Substantia nigra (tissue), 51 donors: ENCODE measurements at places on chromosomes 7 and 10.

DNA sequence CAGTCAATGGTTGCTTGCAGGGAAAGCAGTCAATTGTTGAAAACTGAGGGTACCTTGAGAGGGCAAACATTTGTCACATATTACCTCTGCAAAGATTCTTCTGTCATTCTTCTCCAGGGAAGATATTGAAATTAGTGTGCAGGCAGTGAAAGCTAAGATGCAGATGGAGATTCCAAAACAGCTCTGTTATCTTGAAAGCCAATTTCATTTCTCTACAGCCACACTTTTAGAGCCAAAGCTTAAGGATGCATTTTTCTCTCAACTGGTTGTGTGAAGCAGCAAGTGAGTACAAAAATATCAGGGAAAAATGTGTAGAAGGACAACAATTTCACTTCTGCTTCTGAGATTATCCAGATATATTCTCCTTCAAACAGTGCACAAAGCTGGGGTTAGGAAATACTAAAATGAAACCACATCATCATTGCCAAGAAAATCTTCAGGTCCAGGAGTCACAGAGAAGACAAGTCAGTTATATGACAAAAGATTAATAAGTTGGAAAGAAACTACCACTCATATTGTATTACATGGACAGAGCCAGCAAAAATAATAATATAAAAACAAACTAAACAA is 16.3 kb downstream of the SGMS1 start:
- no peak for DNase-seq

DNA sequence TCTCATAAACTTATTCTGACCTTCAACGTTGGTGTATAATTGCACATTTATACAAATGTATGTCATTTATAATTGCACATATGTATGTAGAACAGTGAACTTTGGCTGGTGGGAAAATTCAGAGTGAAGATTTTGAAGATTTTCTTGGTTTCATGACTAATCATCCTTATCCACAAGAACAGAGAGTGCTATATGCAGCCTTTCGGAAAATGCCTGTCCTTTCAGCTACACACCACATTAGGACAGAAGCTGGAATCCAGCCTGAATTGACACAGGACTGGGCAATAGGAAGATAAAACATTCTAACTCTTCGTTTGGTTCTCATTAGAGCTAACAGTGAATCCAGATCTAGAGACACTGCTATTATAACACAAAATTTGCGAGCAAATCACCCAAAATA is 166.2 kb downstream of the PDE1C start:
- DNase-seq, result no peak

GRCh38 chr7:80218723-80219122 is 84.1 kb downstream of the GNAI1 start:
- no peak for DNase-seq

DNA sequence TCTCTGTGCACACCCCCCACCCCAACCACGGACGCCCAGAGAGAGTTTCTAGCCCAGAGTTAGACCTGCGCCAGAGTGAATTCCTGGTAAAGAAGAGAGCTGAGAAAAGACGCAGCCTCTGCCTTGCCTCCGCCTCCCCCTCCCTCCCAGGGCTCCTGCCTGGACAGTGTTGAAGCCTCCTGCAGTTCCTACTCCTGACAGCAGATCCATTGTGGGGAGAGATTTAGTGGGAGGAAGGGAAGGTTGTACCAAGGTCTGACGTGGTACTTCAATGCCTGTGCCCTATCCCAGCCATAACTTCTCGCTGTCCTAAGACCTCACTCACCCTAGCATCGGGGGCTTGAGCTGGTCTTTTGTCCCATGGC is 952 bp downstream of the SRRM3 start:
- no peak for DNase-seq

- no peak for DNase-seq
Measured at GRCh38 chr10:101351477-101351876, 2.5 kb upstream of the BTRC start.

DNA sequence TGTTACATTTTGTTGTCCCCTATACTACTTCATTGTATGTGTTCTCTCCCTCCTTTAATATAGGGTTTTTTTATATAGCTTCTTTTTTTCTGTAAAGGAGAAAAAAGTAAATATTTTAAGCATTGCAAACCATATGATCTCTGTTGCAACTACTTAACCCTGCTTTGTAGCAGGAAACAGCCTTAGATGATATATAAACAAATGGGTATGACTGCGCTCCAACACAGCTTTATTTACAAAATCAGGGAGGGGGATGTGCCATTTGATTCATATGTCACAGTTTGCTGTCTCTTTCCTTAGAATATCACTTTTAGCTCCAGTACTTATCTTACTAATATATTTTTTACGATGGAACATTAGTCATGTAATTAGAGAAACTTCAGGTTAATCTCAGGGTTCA is 155.2 kb upstream of the GNAI1 start:
- no peak for DNase-seq

- no peak for DNase-seq
Measured at GRCh38 chr7:99790407-99790806, 6.4 kb upstream of the CYP3A4 start.

DNA sequence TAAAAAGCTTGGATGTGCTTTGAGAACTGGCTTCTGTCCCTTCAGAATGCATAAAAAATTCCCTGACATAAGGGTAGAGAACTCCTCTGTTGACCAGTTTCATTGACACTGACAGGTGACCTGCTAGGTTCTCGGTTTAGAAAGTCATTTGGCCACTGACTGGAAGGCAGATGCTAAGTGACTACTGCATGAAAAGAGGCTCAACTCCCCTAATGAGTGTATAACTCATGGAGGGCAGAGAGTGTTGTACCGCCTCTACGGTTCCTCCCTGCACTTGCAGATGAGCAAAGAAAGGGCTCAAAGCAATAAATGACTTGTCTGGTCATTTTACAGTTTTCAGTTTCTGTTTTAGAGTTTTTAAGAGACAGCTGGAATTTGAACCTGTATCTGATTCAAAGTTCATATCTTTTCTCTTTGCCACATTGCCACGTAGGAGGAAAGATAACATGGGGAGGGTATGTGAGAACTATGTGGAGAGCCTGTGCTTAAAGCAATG is 2.9 kb upstream of the FGL2 start:
- DNase-seq, result no peak

GRCh38 chr7:107934991-107935770 is 44.2 kb downstream of the DLD start:
- no peak for DNase-seq

DNA sequence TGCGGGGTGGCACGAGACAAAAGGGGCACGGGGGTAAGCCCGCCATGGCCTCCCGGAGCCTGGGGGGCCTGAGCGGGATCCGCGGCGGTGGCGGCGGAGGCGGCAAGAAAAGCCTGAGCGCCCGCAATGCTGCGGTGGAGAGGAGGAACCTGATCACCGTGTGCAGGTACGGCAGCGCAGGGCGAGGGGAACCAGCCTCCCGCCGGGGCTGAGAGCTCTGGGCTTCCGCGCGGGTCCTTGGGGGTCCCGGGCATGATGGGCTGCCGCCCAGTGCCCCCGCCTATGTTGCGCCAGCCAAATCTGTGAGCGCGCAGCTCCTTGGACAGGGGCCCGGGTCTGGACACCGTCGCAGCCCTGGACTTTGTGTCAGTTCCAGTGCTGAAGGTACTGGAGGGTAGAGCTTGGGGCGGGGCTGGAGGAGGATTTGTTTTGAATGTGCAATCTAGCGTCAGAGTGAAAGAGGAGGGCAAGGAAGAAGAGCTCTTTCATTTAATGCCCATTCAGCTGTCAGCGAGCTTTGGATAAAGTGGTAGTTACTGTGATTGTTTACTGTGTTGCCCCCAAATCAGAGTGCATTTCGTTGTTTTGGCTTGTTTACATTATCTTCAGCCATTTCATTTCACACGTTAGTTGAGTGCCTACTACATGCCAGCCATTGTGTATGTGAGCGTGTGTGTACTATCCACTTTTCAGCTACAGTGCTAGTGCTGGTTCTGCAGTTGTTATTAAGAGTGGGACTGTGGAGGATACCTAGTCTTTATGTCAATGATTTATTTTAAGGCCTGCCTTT is 777 bp downstream of the RUNDC3B start:
- no peak for DNase-seq

GRCh38 chr10:34078745-34079470 is 736.2 kb downstream of the PARD3 start:
- no peak for DNase-seq

DNA sequence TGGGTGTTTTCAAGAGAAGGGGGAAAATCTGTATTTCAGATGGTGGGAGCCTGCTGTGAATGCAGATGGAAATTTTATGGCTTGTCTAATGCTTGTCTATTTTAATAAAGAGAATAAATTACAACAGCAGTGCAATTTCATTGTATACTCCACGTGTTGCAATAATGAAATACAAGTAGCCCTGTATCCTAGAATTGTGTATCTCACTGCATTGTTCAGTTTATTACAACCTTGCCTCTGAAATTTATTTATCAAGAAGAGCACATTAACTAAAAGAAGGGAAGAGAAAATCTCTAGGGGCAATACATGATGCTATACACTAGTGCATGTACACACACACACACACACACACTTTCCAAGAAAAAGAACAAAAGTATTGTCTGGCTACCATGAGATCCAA is 21.8 kb downstream of the ANK3 start:
- DNase-seq, result no peak

- DNase-seq, result no peak
Measured at GRCh38 chr7:69412331-69413146, 185.7 kb upstream of the AUTS2 start.

DNA sequence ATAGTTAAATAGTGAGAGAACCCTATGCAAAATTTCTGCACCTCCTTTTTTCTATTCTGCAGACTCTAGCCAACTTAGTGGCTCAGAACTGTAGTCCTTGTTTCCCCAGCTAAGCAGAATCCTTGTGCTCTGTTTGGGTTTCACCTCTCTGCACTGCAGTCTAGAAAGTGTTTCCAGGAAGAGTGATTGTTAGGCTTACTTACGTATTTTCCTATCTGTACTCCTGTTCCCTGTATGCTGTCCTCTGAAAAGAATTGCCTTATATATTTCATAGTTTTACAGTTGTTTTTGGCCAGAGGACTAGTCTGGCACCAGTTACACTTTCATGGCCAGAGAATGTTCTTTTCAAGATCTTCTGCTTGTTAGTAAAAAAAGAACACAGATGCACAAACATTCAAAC is 154.6 kb upstream of the POT1 start:
- DNase-seq, result no peak

GRCh38 chr10:21194510-21194993 is 297.4 kb upstream of the NEBL start:
- no peak for DNase-seq

DNA sequence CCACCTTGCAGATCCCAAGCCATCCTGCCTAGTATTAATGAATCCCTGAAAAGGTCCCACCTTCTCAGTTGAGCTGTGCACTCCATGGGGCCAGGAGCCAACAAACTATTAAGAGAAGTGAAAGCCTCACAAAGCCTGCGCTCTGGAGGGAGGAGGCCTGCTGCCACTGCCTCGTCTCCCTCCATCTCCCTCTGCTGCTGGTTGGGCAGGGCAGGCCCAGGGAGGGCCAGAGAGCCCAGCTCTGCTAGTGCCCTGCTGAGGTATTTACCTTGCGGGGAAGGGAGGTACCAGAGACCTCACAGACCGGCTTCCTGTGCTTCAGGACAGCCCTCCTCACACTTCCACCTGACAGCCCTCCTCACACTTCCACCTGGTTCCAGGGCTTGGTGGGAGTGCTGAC is 171.5 kb downstream of the SH3PXD2A start:
- no peak for DNase-seq

DNA sequence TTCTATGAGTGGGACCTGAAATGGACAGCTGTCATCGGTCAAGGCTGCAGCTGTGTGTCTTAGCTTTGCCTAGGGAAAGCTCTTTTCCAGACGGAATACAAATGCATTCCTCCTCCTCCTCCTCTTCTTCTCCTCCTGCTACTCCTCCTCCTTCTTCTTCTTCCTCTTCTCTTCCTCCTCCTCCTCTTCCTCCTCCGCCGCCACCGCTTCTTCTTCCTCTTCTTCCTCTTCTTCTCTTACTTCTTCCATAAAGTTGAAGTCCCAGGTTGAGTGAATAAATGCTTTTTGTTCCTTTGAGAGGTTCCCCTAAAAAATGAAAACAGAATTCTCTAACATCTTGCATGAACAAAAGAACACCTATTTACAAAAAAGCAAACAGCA is 28.7 kb downstream of the KLF6 start:
- DNase-seq, result no peak

GRCh38 chr10:30068492-30069223 is 9.3 kb upstream of the JCAD start:
- DNase-seq, result no peak

- no peak for DNase-seq
Measured at GRCh38 chr10:111874576-111874975, 309.0 kb downstream of the GPAM start.

DNA sequence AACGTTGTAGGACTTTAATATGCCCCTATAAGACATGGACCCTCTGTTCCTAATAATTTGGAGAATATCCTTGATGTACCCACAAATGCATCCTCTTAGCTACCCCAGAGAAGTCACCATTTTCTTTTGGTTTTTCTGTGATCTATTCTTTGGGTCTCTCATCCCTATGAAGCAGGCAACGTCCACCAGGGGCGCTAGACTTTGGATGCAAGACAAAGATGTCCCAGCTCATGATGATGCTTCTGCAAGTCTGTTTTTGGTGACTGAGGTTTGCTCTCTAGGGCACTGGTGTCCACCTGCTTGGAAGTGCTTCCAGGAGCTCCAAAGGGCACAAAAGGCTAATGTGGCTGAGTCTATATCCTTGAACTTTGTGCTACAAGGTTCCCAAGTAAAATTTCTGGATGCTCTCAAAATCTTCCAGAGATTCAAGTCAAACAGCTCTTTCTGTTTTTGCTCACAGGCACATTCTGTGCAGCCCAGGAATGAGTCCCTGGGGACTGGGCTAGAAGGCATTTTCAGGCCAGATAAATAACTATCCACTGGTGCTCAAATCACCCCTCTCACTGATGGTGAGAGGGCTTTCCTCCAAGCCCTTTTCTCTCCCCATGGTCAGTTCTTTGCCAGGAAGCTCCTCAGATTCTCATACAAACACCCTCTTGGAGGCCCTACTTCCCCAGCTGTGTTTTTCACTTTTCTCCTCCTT is 166.4 kb downstream of the C7orf25 start:
- DNase-seq, result no peak

GRCh38 chr7:155991470-155991869 is 179.2 kb upstream of the SHH start:
- DNase-seq, result no peak

DNA sequence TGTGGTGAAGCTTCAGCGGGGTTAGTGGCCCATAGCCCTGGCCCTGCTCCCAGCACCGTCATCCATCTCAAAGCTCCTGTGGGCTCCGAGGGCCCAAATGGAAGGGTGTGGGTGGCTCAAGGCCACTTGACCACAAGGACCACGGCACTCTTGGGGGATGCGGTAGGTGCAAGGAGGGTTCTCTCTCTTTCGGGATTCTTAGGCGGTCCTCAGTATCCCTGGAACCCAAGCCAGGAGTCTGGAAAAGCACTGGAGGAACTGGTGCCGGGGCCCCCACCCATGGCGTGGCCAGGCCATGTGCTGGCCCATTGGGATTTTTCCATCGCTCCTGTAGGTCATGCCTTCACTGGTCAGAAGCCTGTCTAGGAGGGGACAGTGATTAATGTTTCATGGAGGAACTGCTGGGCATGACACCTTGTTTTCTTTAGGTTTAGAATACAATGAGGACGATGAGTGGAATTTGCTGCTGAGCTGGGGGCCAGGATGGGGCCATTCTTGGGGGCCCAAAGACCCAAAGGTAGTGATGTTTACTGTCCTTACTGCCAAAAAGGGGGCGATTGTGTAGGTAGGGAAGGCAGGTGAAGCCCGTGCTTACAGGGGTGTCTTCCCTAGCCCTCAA is 16.7 kb downstream of the AQP1 start:
- no peak for DNase-seq
